ENCODE measurements at places on chromosomes 16 and 17.

GRCh38 chr17:29593591-29594518, 923 bp downstream of the ANKRD13B start:
- DNase-seq = no peak

GRCh38 chr16:9192746-9193145, 101.3 kb downstream of the HAPSTR1 start:
- no peak for DNase-seq

- DNase-seq = no peak
Measured at GRCh38 chr16:66006485-66006884, 360.0 kb upstream of the CDH5 start.

DNA sequence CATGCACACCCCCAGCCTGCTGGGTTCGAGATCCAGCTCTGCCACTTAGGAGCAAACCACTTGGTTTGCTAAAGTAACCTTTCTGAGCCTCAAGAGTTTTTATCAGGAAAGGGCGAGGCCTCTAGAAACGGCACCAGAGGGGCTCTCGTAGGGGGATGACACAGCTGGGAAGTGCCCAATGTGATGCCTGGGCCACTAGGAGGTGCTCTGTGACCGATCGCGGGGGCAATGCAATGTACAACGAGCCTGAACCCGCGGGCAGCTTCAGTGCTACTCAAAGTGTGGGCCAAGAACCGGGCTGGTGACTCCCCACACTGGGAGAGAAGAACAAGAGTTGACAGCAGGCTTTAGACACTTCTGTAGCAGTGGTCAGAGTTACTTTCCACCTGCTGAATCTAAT, 9.4 kb downstream of the C16orf89 start:
- no peak for DNase-seq

GRCh38 chr17:77459018-77459755, 318.4 kb downstream of the SEC14L1 start:
- DNase-seq = no peak

- no peak for DNase-seq
Measured at GRCh38 chr16:4852221-4852872, 5.1 kb downstream of the UBN1 start.

DNA sequence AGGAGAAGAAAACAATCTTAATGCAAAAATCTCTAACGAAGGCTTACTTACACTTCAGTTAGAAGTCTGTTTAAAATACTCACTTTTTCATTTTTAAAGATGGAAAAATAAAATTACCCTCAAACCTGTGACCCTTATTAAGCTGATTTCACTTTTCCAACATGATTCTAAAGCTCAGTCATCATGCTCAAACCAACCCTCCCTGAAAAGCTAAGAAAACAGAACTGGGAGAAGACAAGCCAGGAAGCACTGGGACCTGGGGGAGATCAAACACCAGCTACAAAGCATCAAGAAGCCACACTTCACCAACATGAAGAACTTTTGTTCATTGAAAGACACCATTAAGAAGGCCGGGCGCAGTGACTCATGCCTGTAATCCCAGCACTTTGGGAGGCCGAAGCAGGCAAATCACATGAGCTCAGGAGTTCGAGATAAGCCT, 88.8 kb downstream of the LITAF start:
- no peak for DNase-seq

DNA sequence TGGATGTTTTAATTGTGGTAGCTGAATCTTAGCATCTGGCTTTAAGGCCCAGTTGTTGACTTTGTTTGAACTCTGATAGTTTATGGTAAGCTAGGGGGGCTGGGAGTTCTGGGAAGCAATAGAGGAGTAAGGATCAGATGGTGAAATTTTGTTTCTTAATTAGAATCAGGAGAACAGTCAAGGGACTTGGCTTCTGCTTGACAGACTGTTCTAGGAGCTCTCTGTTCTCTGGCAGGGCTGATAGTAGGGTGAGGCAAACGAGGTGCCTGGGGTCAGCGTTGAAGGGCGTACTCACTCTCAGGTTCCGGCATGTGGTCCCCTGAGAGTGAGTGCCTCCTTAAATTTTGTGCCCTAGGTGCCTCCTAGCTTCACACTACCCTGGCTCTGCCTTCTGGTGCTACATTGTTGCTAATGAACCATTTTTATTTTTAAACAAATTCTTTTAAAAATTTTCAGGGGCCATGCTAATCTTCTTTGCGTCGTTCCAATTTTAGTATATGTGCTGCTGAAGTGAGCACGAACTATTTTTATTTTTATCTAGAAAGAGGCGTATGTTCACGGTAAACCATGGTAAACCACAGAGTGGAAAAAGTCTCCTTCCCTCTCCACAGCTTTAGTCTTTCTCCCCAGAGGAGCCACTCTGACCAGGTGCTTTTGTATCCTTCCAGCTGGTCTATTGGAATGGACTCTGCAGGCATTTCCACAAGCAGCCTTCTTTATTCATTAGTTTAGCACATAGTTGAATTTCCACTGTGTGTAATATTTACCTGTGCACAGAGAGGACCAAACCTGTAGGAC, 19.7 kb downstream of the SLC7A6 start:
- no peak for DNase-seq

DNA sequence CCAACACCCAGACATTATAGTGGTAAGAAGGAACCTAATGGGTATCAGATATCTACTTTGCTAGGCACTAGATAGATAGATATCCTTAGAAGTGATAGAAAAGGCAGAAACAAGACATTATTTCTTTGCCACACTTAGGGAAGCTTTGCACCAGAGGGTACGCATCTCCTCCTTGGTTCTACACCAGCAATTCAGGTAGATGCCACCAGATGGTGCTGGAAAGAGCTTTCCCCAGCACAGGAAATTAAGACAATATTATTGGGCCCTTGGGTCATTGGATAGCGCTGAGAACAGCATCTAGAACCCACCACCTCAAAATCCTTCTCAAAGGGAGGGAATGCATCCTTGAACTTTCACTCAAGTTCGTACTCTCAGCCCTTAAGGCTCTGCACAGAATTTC, 173.8 kb upstream of the CCL2 start:
- DNase-seq = no peak

DNA sequence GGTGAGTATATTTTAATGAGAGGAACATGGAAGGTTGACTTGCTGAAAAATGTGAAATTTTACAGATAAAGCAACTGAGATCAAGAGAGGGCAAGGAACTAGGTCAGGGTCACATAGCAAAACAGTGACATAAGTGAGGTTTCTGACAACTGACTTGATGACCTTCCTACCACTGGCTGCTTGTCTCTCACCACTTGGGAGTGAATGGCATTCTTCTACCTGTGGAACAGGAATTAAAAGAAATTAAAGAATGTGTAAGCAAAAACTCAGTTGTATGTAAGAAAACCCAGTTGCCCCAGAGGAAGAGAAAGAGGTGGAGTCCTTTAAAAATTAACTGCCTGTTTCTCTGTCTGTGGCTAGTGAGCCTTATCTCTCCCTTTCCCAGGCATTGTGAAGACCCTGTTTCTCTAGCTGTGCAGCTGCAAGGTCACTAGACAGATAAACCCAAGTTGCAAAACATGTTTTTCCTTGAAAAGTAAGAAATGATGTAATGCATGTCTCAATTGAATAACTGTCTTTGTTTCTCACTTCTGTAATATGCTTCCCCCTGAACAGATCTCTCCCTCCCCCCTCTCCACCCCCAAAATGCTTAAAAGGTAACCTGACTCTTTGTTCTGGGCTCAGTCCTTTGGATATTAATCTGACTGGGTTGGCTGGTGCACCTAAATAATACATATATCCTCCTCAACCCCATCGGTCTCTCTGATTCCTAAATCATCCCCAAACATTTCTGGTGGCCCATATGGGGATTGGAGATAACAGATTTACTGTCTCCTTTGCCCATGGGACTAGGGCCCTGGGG, 23.4 kb downstream of the ACSM1 start:
- no peak for DNase-seq

DNA sequence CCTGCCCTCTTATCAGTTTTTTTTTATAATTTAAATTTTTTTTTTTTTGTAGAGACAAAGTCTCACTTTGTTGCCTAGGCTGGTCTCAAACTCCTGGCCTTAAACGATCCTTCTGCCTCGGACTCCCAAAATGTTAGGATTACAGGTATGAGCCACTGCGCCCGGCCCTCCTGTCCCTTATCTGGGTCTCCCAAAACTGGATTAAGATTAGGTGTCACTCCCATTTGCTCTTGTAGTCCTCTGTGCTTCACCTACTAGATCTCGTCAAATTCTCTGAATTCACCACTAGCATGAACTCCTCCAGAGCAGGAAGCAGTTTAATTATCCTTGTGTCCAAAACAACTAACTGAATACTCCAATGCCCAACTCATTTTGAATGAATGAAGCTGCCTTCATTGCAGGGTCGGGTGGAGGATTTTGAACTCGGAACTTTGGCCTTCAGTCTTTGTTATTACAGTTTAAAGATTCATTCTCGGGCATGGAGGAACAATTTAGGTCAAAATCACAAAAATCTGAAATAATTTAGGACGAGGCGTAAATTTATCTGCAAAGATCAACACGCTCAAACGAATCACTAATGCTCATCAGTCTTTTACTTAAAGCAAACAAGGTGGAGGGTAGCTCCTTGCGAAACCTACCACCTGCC, 802 bp upstream of the ATXN2L start:
- DNase-seq = no peak

- no peak for DNase-seq
Measured at GRCh38 chr17:69735285-69735684, 320.8 kb downstream of the MAP2K6 start.

DNA sequence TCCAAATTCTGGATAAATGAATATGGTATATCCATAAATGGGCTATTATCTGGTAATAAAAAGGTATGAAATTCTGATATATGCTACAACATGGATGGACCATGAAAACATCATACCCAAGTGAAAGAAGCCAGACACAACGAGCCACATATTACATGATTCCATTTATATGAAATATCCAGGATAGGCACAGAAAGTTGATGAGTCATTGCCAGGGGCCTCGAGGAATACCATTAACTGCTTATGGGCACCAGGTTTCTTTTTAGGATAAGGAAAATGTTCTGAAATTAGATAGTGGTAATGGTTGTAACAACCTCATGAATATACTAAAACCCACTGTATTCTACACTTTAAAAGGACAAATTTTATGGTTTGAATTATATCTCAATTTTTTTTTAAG, 123.2 kb downstream of the PITPNC1 start:
- no peak for DNase-seq

DNA sequence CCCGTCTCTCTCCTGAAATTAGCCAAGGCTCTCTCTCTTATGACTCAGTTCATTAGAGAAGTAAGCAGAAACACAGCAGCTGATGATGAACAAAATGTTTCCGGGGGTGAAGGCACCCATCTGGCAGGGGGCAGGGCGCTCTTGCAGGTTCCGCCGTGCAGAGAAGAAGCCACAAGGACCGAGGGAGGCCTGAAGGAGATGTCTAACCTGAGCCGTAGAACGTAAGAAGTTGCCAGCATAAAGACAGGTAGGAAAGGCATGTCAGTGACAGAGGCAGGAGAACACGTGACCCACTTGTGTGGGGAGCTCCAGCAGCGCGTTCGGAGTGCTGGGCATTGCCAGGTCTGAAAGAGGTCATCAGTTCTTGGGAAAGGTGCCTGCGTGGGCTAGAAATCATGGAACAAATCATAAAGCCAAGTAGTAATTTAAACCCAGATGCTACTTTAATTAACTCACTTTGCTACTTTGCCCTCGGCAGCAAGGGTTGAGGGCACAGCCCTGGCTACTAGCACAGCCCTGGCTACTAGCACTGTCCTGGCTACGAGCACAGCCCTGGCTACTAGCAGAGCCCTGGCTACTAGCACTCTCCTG, 198.6 kb downstream of the RPTOR start:
- DNase-seq = no peak

- DNase-seq = no peak
Measured at GRCh38 chr16:48960830-48961229, 320.8 kb downstream of the CBLN1 start.

- no peak for DNase-seq
Measured at GRCh38 chr17:66146394-66146793, 45.5 kb downstream of the CEP112 start.

DNA sequence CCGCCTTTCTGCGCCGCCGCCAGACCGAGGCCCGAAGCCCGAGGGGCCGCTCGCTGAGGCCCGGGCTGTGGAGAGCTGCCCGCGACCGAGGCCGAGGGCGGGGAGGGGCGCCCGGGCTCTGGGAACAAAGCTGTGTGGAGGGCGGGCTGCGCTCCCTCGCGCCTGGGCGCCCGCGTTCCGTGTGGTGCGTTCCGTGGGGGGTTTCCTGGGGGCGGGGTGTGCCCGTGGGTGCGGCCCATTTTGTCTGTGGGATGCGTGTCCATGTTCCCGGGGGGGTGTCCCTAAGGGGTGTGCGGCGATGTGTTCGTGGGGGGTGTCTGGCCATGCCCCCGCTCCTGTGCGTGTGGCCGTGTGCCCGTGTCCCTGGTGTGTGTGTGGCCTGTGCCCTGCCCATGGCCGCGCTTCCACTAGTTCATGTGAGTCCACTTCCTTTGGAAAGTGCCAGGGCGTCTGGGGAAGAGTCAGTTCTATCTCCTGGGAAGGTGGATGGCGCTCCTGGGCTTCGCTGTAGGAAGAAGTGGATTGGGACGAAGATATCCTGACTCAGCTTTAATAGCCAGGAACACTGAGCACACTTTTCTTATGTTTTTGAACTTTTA, 520 bp downstream of the JPT2 start:
- no peak for DNase-seq

GRCh38 chr17:76139801-76140660, 1.0 kb downstream of the FOXJ1 start:
- DNase-seq = no peak

DNA sequence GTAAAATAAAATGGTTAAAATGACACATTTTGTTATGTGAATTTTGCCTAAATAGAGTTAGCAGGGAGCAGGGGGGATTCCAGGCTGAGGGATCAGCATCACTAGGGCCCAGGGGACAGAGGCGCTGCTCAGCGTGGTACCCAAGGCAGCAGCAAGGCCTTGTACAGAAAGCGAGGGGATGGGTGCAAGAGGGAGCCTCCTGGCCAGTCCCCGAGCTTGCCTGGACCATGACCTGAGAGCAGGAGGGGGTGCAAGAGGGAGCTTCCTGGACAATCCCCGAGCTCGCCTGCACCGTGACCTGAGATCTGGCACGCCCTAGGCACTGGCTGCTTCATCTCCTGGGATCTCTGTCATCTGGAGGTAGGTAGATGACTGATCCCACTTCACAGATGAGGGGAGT, 17.3 kb upstream of the JPH3 start:
- DNase-seq = no peak

DNA sequence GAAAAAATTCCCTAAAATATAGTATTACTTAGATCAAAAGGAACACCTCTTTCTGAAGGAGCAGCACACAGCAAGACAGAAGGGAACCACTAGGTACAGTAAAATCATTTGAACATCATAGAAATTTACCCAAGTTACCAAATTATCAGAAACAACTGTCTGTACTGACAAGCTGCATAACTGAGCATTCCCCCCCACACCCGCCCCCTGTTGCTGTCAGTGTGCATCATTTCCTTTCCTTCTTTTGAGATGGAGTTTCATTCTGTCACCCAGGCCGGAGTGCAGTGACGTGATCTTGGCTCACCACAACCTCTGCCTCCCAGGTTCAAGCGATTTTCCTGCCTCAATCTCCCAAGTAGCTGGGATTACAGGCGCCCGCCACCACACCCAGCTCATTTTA, 120.7 kb downstream of the TRIM37 start:
- DNase-seq = no peak

DNA sequence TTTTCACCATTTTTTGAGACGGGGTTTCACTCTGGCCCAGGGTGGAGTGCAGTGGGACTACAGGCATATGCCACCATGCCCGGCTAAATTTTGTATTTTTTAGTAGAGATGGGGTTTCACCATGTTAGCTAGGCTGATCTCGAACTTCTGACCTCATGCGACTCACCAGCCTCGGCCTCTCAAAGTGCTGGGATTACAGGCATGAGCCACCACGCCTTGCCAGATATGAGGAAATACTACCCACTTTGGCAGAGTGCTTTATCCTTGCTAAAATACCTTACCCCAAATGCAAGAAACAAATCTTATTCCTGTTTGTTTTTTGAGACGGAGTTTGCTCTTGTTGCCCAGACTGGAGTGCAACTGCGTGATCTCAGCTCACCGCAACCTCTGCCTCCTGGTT, 62.9 kb upstream of the MGAT5B start:
- DNase-seq = no peak

Measured in cortex of kidney (tissue), 1 donor.